ENCODE measurements at places on chromosomes 2 and 18.

GRCh38 chr2:119429225-119429981, 2.3 kb upstream of the TMEM37 start:
- no peak for DNase-seq

DNA sequence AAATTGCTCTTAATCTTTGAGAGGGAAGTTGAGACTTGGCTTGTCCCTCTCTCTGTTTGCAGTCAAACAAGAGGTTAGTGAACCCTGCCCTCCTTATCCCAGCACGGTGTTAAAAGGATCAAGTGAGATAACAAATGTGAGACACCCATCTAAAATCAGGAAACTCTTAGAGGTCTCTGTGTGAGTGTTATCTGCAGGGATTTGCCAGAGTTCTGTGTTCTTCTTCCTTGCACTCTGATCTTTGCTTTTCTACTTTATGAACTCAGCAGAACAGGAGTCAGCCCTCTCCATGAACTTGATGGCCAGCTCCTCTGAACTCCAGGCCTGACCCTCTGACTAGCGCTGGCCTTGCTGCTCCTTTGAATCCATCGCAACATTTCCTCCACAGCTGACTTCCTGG, 123.8 kb downstream of the NCKAP5 start:
- no peak for DNase-seq

- DNase-seq, result no peak
Observed at GRCh38 chr2:134457353-134457752, 203.5 kb downstream of the MGAT5 start.

GRCh38 chr2:69021727-69022126, 8.7 kb downstream of the ANTXR1 start:
- no peak for DNase-seq

DNA sequence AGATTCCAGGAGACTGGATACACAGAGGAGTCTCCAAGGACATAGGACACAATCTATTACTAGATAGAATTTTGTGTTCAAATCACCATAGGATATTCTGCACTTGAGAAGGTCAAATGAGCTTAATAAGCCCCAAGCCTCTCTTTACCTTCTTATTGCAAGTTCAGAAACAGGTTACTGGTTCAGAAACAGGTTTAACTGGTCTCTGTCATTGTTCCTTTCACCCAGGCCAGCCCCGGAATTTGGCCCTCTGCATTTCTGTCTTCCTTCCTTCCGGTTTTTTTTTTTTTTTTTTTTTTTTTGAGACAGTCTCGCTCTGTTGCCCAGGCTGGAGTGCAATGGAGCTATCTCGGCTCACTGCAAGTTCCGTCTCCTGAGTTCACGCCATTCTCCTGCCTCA, 700.2 kb downstream of the EPHA4 start:
- DNase-seq, result no peak

DNA sequence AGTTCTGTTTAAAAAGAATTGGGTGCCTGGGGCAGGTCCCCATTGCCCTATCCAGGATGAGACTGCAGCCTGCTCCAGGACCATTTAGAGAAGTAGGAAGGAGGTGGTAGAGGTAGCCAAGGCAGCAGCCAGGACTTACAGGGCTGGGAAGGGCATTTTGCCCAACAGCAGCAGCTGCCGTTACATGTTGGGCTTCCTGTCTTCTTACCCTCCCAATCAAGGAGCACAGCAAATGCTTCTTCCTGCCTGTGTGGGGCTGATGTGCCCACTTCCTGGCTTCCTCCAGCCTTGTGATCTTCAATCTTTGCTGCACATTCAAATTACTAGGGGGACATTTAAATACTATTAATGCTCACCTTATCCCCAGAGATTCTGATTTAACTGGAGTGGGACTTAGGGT, 112.0 kb downstream of the QPCT start:
- DNase-seq, result no peak

- no peak for DNase-seq
Observed at GRCh38 chr18:65548316-65548715, 202.5 kb upstream of the CDH7 start.

Data from RKO (cell line).